Suppressor macrophage treated with lipopolysaccharide for 4 hours (primary cell): ENCODE measurements at places on chromosomes 1 and 21.

DNA sequence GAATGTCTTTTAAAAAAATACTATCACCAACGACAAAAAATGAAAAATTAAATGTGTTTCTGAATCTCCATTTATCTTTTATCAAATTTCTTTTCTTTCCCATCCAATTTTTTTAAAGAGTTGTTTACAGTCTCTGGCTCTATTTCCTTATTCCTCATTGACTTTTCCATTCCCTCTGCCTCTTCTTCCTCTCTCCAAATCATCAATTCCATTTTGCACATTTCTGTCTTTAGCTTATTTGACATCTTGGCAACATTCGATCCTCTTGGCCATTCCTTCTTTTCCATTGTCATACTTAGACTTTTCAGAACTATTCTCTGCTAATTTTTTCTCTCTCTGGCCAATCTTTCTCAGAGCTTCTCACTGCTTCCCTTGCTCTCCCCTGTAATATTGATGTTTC lies 497.6 kb downstream of the PLPP3 start:
- no peak for DNase-seq

- peak; percentile 81 for DNase-seq
Measured at GRCh38 chr21:25509862-25510261, 97.4 kb downstream of the MRPL39 start.

DNA sequence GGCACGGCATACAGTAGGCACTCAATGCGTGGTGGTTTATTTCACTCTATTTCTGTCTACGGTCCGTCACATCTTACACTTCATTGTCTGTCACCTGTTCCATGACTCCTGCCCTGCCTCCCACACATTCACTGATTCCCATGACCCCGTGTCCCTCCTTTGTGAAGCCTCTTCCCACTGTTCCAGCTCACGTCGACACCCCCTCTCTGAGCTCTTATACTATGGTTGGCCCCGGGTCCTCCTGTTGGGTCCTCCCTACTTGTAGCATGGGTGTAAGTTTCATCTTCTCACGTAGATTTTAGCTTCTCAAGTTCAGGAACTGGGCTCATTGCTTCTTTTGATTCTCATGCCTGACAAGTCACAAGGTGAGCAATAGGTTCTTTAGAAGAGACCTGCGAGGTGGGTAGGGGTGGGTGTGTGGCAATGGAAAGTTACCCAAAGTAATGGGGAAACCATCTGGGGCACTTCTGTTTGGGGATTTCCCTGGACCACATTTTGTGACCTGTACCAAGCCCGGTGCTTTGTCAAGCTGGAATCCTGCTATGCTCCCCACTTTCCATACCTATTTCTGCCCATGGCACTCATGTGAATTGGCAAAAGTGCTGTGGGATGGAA lies 22.1 kb upstream of the IL10 start:
- DNase-seq = no peak

DNA sequence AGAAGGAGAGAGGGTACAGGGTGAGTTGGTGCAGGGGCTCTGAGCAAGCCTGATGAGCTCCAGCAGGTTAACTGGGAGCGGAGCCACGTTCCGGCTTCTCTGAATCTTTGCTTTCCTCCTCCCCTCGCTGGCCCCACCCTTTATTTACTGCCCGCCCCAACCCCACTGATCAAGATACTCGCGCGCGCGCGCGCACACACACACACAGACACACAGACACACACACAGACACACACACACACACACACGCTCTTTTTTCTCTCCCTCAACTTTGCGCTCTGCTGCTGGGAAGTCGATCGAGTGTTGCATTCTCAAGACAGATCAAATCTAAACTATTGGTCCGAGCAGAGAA lies at the start of gene GRIK1:
Gene GRIK1, minus strand, starts transcription at position 73 of the 352 bp plus-strand sequence.
- no peak for DNase-seq

- DNase-seq = no peak
Measured at GRCh38 chr21:43917515-43918384, 52.7 kb downstream of the AGPAT3 start.

GRCh38 chr1:35120458-35121133 lies 41.4 kb downstream of the ZMYM1 start:
- peak; percentile 24 for DNase-seq

- DNase-seq = no peak
Measured at GRCh38 chr1:156773607-156774006, 6.3 kb downstream of the PRCC start.

DNA sequence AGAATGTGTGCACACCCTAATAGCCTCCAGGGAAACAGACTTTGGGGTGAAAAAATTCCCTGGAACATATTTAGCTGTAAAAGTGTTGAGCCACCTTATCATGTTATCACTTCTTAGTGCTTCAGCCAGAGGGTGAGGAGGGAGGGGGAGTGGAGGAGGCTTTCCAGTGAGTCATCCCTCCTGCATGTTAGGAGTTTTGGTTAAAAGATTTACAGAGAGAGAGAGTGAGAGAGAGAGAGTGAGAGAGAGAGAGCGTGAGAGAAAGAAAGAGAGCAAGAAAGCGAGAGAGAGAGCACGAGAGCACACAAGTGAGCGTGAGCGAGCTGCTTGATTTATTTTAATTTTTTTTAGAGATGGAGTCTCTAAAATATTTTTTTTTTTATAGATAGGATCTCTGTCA lies 13.5 kb upstream of the CACNA1E start:
- no peak for DNase-seq

DNA sequence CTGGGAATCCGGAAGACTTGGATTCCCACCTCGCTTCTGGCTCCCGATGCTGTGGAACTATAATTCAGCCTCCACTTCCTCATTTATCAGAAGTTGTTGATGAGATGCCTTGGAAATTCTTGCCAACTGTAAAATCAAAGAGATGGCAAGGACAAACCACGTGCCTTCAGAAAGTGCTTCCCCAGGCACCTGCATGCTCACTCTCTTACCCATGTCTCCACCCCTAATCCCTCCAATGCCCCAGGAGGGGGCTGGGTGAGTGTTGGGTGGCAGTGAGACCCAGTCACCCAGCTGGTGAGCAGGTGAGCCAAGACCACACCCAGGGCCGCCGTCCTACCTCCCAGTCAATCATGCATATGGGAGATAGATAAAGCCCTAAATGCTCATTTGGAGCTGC lies 160.8 kb downstream of the PSMG1 start:
- DNase-seq = no peak

DNA sequence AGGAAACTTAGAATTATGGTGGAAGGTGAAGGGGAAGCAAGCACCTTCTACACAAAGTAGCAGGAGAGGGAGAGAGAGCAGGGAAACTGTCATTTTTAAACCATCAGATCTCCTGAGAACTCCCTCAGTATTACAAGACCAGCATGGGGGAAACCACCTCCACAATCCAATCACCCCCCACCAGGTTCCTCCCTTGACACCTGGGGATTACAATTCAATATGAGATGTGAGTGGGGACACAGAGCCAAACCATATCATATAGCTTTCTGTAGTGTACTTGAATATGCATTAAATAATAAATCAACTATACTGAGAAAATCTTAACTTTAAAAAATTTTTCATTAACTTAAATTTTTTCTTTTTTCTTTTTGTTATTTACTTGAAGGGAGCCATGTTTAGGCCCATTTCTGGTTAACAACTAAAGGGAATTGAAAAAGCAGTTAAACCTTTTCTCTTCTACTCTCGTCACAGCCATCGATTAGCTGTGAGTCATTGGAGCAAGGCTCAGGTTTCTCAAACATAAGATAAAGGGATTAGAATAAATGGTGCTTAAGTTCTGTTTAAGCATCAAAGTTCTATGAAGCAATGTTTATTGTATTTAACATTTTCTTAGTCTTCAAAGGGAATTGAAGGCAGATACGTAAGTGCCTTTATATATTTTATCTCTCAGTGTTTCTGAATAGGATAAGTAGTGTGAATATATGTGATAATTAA lies 72.2 kb upstream of the DPT start:
- DNase-seq = no peak

DNA sequence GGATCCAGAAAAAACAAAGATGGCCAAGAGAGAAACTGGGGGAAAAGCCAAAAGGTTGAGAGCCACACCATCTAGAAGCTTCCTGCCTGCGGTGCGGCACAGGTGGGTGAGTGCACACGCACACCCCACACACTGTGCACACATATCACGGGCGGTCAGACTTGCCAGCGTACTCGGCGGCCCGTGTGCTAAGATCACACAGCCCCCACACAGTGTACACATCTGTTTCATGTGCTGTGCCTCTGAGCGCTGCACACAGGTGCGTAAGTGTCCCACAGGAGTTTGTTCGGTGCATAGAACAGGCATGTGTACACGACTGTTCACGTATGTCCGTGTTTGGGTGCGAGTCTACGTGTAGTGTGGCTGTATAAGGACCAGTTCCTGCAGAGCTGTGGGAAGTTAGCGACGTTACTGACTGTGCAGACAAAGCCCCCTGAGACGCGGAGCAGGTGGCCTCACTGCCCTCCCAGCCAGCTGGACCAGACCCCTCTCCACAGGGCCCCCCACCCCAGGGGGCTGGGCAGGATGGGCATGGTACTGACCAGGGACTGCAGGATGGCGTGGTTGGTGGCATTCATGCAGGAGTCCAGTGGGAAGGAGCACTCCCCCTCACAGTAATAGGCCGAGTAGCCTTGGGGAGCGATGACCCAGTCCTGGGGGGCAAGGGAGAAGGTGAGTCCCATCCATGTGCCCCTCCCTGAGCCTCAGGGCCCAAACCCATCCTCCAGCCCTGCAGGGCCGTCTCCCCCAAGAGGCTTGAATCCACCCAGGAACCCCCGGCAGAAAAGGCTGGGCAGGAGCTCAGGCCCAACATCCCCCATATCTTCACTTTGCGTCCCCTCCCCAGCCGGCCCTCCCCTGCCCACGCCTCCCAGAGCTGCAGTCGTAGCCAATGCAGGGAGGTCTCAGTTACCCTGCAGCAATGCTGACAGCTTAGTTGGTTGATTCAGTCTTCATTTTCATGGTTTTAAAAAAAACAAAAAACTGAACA lies 8.3 kb downstream of the OXCT2 start:
- DNase-seq = no peak

GRCh38 chr1:24285231-24285630 lies 33.9 kb upstream of the GRHL3 start:
- no peak for DNase-seq

DNA sequence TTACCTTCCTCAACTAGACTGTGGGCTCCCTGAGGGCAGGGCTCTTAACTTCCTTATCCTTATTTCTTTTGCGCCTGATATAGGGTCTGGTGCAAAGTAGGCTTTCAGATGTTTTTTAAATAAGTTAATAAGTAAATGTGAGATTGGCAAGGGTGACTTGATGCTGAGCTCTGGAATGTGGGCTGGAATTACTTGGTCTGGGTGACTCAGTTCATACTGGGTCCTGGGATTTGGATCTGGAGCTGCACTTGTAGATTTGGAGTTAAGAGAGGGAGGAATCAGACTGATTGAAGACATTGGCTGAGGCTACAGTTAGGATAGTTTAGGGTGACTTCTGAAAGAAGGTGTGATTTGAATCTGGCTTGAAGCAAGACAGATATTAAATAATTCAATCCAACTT lies 190.9 kb downstream of the GIPC2 start:
- no peak for DNase-seq

DNA sequence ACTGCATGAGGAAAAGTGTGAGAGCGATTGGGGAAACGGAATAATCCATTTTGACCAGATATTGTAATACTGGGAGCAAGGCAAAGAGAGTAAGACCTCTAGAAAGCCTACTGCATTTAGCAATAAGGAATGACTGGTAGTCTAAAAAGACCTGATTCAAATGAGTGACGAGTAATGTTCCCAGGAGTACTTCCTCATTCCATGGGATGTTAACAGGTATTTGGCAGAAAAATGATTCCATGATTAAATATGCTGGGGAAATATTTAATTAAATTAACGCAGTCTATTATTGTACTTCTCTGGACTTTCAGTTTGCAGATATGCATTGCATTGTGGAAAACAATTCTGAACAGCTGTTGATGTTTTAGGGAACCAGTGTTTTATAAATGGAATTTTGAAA lies 105.5 kb downstream of the RPE65 start:
- no peak for DNase-seq

DNA sequence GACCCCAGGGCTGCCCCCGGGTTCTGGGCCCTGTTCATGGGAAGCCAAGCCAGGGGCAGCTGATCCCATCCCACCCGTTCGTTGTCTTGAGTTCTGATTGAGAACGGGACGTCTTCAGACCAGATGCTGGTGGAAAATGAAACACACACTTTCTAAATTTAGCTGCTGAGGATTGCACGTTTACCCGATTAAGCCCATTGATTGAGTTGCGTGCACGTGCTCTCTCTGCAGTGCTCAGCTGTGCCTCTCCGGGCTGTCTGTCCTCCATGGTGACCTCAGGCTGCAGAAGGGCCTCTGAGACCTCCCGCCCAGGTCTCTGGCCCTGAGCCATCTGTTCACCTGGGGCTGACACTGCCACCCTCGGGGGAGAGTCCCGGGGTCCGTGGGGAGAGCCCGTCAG lies 27.0 kb upstream of the PEX10 start:
- DNase-seq = no peak

DNA sequence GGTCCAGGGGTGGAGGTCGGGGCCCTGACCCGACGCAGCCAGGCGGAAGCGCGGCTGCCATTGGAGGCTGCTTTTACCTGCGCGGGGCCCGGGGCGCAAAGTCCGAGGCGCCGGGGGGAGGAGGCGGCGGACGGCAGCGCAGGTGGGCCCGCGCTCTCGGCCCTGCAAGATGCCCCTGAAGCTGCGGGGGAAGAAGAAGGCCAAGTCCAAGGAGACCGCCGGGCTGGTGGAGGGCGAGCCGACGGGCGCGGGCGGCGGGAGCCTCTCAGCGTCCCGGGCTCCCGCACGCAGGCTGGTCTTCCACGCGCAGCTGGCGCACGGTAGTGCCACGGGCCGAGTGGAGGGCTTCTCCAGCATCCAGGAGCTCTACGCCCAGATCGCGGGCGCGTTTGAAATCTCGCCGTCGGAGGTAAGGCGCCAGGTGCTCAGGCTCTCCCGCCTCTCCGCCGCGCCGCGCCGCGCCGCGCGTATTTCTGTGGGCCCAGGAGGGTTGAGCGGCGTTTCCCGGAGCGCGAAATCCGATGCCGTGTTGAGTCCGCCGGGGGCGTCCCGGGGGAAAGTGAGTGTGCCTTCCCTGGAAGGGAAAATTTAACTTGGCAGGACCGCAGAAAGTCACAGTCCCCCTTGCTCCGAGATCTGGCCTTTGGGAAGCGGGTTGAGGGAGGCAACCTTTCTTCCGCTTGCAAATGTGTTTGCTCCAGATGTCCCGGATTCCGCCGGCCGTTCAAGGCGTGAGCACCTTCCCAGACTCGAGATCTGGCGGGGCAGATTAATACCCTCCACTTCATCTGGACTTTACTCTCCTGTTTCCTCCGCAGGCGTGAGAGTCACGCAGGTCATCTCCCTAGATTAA lies at the start of gene GIPC2:
Gene GIPC2, plus strand, starts transcription at position 41 of the 853 bp plus-strand sequence. Its CDS starts 129 bp downstream, at position 170.
- no peak for DNase-seq

DNA sequence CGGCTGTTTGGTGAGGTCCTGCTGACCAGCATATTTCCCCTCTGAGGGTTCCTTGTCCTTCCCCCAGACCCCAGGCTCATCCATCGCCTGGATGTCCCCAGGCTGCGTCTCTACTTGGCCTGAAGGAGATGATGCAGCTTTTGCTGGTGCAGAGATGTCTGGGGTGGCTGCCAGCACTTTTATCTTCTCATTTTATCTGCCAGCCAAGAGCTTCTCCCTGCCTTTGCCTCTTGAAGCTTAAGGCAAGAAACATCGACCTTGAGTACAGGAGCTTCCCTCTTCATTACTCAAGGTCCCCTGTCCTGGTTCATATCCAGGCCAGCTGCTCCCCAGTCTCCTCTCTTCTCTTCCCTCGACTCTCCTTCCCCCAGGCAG lies 9.2 kb upstream of the H6PD start:
- DNase-seq = no peak
